ENCODE measurements at places on chromosomes 1 and 21. TPM values are rescaled to one million over a fixed set of nuclear protein-coding genes. Genes with fewer than 3 reads are reported as not detected.

The SHE gene
- 6.1 TPM for polyA plus RNA-seq

The LAD1 gene
- 96.4 TPM for polyA plus RNA-seq

The KLHDC7A gene
- 4.0 TPM for polyA plus RNA-seq

The CLCNKA gene
- 0.18 TPM for polyA plus RNA-seq

Data from large intestine (tissue), 12 donors.